Right cardiac atrium (tissue), 5 donors: ENCODE measurements at places on chromosomes 2 and 18. TPM values are rescaled to one million over a fixed set of nuclear protein-coding genes. Genes with fewer than 3 reads are reported as not detected.

- no peak for DNase-seq
Observed at GRCh38 chr2:166451468-166451867, 42.6 kb downstream of the SCN7A start.

GRCh38 chr18:46676182-46676835 is 19.3 kb upstream of the LOXHD1 start:
- DNase-seq: no peak

DNA sequence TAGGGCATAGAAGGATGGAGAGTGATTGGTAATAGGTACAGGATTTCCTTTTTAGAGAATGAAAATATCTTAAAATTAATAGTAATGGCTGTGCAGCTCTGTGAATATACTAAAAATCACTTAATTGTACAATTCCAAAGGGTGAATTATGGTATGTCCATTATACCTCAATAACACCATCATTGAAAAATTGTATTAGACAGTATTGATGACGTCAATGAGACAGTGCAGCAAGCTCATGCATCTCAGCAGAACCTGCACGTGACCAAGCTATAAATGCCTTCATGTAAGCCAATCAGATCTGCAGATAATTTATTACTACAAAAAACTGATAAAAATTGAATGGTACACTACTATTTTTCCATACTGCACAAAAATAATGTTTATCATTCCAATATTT is 354.4 kb upstream of the CDH19 start:
- DNase-seq: no peak

DNA sequence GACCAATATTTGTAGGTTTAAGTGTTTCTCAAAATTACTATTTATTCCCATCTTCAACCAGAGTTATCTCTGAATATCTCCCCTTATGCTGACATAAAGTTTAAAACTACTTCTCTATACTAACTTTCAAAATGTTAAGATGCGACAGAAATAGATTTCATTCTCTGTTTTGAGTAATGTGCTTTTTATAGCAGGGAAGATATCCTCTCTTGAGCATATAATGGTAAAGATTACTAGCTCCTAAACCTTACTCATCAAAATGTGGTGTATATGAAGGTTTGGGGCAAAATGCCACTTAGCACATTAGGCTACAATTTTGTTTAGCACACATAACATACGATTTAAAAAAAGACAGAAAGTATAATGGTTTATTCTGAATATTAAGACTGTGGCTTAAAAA is 54.4 kb downstream of the CWC22 start:
- no peak for DNase-seq

- DNase-seq: no peak
Observed at GRCh38 chr2:69936906-69937305, 22.0 kb downstream of the MXD1 start.

DNA sequence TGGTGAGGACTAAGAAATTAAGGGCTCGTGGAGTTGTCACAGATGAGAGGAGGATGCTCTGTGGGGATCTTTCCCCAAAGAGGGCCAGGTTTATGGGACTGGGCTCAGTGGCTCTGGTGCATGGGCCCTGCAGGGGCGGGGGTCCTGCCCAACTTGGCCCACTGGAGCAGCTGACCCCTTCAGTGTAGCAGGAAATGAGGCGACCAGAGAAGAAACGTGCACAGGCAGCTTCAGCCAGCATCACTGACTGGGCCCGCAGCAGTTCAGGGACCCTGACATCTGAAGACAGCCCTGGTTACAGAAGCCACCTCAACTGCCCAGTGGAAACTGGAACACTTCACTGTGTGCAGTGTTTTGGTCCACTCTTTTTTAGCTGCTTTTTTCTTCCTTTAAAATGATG is 72.8 kb downstream of the EMILIN2 start:
- DNase-seq: no peak

DNA sequence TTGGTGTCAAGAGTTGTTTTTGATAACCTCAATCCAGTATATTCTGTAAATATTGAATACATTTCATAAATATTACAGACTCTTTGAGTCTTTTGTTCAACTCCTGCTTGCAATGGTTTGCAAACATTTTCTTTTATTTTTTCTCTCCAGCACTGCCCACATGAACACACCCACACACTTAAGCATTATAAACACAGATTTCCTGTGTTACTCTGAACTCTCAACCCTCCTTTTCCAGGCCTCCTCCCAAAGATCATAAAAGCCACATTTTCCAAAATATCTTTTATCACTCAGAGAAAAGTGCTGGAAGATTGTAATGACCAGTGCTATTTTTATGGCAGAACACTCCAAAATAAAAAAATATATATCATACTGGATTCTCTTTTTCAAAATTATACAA is 20.5 kb downstream of the ARHGAP25 start:
- DNase-seq: no peak

DNA sequence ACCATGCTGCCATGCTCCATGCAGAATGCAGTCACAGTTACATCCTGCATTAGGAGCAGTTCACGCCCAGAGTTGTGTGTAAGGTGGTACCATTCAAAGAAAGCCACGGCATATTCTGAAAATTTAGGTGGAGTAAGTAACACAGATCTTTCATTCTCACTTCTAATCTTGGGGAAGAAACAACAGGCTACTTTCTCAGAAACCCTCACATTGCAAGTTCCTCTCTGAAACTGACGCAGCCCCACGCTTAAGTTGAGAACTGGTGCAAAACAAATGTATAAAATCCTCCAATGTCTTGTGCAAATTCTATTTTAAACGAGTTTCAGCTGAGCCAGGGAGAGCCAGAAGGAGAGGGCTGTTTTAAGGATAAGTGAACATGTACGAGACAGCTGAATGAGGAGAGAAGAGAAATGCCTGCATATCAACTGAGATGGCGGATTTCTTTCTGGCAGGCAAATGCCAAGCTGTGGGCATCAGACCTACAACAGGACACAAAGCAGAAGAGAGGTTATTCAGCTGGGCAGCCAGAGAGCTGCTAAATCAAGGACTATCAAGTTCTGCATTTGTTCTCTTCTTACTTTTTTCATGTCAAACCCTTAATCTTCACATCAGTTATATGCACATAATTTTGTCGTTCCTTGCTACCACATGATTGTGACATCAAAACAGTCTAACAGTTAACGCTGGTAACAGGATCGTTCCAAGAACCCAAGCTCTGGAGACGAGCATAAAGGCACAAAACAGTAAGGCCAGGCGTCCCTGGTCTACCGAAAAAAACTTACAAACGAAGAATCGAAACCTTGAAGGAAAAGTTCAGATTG is 6.4 kb downstream of the ARL4C start:
- DNase-seq: no peak

DNA sequence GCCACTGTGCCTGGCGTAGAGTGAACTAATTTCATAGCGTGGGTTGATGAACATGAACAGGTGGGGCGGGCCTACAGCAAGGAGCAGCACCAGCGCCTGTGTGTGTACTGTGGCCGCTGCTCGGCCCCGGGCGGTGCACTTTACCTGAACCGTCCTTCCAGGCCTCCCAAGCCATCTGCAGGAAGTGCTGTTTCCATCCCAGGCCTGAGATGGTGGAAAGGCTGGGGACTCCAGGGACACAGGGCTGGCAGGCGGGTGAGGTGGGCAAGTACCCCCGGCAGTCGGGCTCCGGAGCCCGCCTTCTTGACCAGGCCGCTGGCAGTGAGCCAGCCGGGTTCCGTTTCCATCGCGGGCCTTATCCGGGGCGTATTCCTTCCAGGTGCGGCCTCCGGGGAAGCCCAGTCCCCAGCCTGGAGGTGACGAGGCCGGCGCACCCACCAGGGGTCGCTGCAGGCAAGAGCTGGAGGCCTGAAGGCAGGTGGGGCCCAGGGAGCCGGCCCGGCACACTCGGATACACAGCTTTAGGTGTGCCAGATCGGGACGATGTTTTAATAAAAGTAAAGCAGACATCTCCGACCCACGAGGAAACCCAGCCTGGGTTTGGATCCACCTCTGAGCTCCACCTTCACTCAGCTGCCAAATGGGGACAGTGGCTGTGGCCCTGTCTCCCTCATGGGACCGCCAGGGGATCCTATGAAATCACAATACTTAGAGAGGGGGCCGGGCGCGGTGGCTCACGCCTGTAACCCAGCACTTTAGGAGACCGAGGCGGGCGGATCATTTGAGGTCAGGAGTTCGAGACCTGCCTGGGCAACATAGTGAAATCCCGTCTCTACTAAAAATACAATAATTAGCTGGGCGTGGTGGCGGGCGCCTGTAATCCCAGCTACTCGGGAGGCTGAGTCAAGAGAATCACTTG is 22.7 kb upstream of the PDIA6 start:
- peak; percentile 87 for DNase-seq

DNA sequence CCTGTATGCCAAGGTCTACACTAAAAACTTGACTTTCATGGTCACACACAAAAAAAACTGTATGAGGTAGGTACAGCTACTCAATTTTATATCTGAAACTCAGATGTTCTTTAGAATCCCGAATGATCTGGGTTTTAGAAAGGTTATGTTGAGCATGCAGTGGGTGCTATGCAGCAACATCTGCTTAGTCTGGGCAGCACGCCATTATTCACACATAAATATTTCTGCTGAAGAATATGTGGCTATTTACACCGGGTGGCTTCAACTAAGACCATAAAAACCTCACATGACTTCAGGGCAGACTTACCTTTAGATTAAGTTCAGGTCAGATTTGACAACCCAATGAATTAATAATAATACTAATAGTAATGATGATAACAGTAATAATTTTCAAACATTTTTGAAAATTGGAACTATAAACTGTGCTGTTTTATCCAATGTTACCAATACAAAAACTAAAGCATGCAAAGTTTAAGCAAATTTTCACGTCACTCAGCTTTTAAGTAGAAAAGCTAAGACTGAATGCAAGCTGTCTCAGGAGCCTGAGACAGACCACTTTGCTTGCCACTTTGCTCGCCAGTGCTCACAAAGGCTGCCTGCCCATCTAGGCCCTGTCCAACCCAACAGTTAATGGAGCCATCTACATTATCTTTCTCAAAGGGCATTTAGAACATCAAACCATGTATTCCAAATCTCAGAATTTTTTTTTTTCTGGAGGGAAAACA is 292.0 kb downstream of the CNTNAP5 start:
- no peak for DNase-seq

- no peak for DNase-seq
Observed at GRCh38 chr18:76981396-76981968, 151.1 kb downstream of the MBP start.

Gene CELF4
- 0.79 TPM for polyA plus RNA-seq

GRCh38 chr2:113891265-113891959 is 1.5 kb downstream of the ACTR3 start:
- DNase-seq: no peak

Gene ALK
- polyA plus RNA-seq: 0.05 TPM
